Stimulated activated naive CD4-positive, alpha-beta T cell treated with Interleukin-2 at 50 U/mL for 16 hours (primary cell): ENCODE measurements at places on chromosomes 7 and 10.

GRCh38 chr7:150727381-150727780 lies 9.8 kb upstream of the GIMAP5 start:
- DNase-seq = no peak

GRCh38 chr10:87661861-87662785 lies 2.4 kb downstream of the PAPSS2 start:
- DNase-seq = no peak

GRCh38 chr10:101273741-101274140 lies 44.5 kb upstream of the LBX1 start:
- DNase-seq = no peak

GRCh38 chr10:17209881-17210280 lies 8.4 kb upstream of the TRDMT1 start:
- no peak for DNase-seq

DNA sequence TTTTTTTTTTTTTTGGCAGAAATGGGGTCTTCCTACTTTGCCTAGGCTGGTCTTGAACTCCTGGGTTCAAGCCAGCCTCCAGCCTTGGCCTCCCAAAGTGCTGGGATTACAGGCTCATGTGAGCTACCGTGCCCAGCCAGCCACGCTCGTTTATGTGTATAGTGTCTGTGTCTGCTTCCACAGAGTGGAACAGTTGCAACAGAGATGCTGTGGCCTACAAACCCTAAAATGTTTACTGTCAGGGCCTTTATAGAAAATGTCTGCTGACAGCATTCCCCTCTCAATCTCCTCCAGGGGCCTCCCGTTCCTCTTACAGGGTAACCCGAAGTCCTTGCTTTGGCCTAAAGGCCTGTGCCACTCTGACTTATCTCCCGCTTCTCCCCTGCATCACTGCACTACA lies 87.6 kb upstream of the LEP start:
- DNase-seq = no peak

DNA sequence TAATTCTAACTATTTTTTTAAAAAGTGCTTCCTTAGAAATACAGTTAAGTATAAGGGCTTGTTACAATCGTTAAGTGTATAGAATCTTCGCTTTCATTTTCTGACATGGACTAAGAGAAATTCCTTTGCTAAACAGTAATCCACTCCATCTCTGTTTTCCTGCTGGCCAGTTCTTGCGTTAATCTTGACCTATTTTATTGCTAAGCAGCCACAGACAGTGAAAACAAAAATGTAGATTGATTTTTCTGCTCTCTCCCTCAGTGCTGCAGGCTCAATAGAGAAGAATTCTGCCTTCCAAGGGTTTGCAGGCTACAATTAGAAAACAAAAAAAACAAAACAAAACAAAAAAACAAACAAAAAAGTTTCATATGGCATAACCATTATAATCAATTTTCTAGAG lies 310.4 kb upstream of the ADARB2 start:
- DNase-seq = no peak

GRCh38 chr7:118762451-118762850 lies 537.9 kb downstream of the ANKRD7 start:
- no peak for DNase-seq

- no peak for DNase-seq
Measured at GRCh38 chr10:42973870-42974692, 102.8 kb upstream of the RET start.

DNA sequence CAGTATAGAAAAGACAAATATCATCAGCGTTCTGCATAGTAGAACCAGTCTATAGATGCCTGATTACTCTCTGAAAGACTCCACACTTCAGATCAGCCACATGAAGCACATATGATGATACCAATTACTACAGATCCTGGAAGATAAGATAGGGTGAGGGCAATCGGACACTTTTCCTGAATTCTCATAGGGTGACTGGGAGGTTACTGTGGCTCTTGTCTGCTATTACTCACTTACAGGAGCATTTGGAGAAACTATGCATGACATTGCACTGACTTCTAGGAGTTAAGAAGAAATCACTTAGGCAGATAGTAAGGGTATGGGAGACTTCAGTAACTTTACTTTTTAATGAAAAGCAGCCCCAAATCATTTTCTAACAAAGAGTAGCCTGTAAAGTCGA lies 1140.9 kb downstream of the XPNPEP1 start:
- no peak for DNase-seq

- DNase-seq = peak; percentile 16
Measured at GRCh38 chr7:118080947-118081346, 103.0 kb upstream of the LSM8 start.

DNA sequence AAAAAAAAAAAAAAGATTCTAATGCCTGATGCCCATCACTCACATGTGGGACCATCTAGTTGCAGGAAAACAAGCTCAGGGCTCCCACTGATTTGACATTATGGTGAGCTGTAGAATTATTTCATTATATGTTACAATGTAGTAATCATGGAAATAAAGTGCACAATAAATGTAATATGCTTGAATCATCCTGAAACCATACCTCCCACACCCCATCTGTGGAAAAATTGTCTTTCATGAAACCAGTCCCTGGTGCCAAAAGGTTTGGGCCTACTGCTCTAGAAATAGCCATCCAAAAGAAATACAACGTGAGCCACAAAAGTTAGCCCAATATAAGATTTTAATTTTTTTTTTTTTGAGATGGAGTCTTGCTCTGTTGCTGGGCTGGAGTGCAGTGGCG lies 265.1 kb downstream of the PRPF18 start:
- no peak for DNase-seq

DNA sequence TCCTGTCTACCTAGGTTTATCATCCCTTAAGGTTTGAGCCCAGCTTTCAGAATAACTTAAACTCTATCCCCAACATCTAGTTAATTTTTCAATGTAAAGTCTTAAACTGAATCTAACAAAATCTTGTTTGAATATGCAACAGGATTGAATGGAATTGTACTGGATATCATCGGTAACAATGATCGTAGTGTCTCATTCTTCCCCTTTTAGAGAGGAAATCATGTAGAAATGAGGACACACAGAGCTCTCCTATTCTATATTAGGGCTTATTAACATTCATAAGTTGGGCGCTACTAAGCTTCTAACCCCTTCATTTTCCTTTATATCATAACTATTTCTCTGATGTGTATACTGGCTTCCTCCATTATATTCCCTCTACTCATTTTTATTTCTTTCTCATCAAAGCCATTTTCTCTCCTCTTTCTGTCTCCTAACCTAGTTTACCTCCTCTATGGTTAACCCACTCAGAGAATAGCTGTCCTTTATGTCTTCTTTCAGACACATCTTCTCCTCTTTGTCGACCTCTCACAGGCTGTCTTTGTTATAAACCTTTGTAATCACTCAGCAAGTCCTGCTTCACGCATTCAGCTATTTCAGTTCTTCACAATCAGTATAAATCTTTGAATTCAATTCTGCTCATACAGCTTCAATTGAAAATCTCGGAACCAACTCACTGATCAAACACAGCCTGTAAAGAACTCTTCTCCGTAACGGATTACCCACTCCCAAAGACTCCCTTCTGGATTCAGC lies 1019.0 kb upstream of the C7orf33 start:
- DNase-seq = no peak

- DNase-seq = no peak
Measured at GRCh38 chr10:4246881-4247358, 461.9 kb upstream of the KLF6 start.

DNA sequence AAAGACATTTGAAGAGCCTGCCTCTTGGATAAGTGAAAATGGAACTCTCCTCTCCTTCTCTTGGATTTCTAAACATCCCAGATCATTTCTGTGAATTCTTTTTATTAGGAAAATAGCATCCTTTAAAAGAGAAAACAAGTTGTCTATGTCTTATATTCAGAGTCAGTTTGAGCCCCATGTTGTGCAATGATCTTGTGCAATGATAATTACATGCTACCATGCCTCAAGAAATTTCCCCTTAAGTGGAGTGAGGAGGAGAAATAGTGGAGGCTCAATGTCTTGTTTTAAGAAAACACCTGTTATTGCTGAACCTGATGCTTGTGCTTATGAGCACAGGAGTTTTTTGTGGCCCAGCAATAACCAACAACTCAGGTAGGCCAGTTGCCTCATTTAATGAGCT lies 103.6 kb downstream of the NPSR1 start:
- DNase-seq = no peak

- DNase-seq = no peak
Measured at GRCh38 chr7:90180011-90180585, 25.8 kb downstream of the STEAP1 start.

DNA sequence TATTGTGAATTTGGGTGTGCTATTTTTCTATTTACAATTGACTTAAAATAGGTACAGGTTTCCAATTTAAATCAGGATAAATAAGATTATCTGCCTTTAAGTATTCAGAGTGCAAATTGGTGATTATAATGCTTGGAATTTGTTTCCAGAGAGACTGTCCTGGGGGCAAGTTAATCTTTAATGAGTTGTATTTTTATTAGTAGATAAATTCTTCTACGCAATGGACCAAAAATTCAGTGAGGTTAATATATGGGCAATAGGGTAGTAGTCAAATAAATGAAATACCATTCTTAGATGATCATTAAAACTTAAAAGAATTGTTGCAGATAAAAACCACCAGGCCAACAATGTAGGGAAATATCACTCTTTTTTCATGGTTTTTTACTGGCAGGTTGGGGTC lies 3.4 kb downstream of the BICC1 start:
- no peak for DNase-seq

- DNase-seq = no peak
Measured at GRCh38 chr10:89992575-89992974, 291.2 kb downstream of the KIF20B start.

- no peak for DNase-seq
Measured at GRCh38 chr7:132877573-132877972, 204.3 kb downstream of the CHCHD3 start.

DNA sequence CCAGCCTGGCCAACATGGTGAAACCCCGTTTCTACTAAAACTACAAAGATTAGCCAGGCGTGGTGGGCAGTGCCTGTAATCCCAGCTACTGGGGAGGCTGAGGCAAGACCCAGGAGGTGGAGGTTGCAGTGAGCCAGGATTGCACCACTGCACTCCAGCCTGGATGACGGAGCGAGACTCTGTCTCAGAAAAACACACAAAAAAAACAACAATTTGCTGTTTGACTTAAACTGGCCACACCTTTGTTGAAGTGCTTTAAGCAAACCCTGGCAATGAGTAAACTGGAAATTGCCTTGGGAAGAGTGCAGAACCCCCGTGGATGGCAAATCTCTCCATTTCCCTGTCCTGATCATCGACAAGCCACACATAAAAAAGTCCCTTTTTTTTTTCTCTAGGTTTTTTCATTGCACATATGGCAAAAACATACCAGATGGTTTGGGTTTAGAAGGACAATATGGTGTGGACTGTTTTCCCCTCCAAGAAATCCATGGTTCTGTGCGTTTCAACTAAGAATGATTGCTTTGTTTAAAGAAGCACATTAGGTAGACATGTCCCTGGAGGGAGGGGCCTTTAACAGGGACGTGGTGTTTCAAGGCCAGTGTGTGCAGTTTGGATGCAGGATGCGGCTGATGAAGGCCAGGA lies 76.9 kb downstream of the NRP1 start:
- DNase-seq = no peak

DNA sequence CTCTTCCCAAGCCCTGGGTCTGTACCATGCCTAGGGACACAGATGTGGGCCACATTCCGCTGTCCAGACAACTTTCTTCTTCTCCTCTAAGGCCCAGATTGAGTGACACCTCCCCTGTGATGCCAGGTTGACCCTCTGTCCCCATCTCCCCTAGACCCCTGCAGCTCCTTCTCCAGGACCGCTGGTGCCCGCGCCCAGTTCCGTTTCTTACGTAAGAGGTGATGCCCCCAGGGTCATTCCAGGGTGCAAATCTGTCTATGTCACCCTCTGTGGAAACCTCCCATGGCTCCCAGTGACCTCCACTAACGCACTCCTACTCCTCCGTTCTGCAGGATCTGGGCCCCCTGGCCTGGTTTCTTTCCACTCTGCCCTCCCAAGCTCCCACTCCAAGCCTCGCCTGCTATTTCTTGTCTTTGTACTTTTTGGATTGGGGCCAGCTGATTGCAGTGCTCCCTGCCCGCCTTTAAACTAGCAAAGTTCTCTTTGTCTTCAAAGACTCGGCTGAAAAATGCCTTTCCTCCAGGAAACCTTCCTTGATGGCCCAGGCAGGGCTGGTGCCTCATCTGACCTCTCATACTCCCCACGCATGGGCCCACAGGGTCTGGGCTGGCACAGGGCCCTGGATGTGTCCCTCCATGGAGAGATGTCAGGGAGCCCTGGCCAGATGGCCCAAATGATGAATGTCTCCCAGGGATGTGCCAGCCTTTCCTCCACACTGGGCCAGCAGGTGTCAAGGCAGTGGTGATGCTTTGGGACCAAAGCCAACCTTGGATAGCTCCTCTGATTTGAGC lies 21.3 kb upstream of the ELN start:
- DNase-seq = no peak

DNA sequence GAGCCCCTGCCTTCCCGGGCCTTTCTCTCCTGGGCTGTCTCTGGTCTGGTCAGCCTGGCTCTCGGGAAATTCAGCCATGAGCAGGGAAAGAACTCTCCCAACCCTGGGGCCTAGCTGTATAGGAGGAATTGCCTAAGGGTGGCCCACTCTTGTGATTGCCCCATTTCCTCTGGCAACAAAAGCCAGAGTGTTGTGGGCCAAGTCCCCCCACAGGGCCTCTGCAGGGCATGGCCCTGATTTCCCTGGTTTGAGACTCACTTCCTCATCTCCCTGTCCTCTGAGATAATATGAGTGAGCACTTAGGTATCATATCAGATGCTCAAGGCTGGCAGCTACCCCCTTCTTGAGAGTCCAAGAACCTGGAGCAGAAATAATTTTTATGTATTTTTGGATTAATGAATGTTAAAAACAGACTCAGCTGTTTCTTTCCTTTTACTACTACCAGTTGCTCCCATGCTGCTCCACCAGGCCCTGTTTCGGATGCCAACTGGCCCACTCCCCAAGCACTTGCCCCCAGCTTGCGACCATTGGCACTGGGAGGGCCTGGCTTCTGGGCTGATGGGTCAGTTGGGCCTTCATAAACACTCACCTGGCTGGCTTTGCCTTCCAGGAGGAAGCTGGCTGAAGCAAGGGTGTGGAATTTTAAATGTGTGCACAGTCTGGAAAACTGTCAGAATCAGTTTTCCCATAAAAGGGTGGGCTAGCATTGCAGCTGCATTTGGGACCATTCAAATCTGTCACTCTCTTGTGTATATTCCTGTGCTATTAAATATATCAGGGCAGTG lies 11.4 kb downstream of the IRF5 start:
- DNase-seq = no peak

DNA sequence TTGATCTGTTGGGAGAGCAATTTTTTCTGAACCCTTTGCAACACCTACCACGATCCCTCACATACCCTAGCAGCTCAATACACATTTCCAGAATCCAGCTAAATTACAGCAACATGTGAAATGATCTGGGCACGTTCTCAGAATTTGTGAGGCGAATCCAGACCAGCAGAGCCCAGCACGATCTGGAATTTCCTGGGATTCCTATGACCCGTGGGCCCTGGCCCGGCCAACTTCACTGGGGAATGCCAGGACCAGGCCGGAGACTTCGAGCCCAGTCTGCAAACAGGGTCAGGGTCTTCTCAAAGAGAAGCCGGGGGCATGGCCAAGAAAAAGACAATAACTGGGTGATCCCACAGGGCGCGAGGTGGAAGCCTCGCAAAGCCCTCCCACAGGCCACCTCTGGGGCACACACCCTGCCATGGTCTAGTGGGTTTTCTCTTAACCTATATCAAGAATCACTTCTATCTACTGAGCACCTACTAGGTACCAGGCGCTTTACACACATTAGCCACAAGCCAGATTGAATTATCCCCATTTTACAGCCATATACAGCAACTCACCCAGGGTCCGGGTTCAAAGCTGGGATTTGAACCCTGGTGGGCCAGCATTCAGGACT lies 33.8 kb downstream of the FAM53B start:
- DNase-seq = no peak
